Activated CD8-positive, alpha-beta memory T cell treated with anti-CD3 and anti-CD28 coated beads, Interleukin-2, amount 10 ng/mL, durations not matched to agents 7 days and 5 days (primary cell): ENCODE measurements at places on chromosomes 1 and 21. TPM values are rescaled to one million over a fixed set of nuclear protein-coding genes. Genes with fewer than 3 reads are reported as not detected.

Gene MAB21L3
- total RNA-seq = not detected

DNA sequence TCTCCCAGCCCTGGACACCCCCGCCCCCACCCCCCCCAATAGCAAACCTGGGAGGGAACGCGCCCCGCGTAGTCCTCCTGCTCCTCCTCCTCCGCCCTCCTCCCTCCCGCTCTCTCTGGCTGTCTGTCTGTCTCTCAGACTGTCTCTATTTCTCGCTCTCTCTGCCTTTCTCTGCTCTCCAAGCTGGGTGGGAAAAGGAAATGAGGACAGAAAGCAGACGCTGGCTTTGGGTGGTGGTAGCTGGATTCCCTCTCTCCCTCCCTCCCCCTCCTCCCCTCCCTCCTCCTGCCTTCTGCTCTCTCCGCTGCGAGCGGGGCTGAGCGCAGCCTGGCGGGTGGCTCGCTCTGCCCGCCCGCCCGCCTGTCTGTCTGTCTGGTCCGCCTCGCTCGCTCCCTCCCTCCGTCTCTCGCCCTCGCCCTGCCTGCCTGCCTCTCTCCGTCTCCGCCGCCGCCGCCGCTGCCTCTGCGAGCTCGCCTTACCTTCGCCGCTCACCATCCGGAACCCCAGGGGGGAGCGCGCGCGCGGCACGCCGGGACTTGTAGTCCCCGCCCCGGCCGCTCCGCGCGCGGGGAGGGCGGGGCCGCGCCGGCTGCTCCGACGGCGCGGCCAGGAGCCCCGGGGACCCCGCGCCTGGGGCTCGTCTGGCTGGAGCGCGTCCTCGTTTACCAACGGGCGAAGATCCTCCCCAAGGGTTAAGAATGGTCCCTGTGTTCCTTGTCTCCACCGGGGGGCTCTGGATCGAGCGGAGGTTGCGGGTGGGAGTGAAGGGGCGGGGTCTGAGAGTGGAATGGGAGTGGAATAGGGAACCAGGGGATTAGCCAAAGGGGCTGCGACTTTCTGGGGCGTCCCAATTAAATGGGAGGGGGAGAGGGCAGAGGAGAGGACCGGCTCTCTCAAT, at the start of gene AHDC1:
TSS of gene AHDC1 (minus strand) at position 464 of the 898 bp plus-strand sequence. CDS start 52,029 bp downstream, outside the sequence.
- DNase-seq = peak; percentile 93

DNA sequence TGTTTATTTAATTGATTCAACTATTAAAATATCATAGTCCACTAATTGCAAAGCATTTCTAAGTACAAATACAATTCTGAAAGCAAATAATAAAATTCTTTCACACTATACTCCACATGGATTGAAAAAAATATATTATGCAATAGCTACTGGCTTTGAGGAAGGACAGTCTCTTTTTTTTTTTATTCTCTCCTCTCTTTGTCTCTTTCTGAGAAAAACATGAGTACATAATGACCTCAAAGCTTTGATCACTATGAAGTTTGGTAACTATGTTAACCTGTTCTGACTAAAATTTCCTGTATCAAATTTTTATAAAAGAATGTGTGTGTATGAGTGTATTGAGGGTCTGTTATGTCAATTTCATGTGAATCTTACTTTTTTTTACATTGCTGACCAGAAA, 96.2 kb downstream of the RGS2 start:
- no peak for DNase-seq

DNA sequence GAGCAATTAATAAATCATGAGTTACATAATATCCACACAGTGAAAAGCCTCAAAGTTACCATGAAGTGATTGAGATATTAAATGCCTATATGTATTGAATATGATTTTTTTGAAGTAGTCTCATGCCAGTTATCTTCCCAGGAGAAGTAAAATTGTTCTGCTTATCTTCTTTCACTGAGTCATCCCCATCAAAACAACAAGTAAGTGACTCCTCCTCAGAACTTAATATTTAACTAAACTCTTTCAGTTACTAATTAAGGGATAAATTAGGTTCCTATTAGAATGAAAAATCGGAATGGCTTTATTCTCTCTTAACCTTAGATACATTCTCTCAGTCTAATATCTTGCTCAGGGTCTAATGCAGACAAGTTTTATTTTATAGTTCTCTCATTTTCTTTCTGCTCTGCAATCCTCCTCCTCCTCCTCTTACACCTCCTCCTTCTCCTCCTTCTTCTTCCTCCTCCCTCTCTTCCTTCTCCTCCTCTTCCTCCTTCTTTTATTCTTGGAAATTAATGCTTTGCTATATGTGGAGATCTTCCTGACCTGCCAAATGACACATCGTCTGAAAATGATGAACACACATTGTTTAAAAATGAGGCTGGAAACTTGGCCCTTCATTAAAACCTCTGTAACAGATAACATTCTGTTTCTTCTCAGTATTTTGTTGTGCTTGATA, 110.9 kb downstream of the RUNX1 start:
- DNase-seq = no peak

DNA sequence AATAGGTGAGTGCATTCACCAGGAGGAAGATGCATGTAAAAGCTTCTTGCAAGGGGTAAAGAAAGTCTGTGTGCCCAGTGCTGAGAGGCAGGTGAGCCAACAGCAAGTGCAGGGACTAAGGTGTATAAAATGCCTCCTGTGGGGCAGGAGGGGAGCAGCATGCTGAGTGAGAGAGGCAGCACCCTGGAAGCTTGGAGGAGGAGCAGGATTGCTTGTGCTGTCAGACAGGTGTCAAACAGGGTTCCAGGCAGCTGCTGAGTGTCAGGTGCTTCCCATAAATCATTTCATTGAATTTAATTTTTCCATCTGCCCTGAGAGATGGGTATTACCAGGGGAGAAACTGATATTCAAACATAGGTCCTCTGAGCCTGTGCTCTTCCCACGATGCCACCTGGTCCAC, 13.9 kb downstream of the BSND start:
- DNase-seq = no peak

Gene PDE9A
- 6.8 TPM for total RNA-seq

Gene CTTNBP2NL
- 7.0 TPM for total RNA-seq

DNA sequence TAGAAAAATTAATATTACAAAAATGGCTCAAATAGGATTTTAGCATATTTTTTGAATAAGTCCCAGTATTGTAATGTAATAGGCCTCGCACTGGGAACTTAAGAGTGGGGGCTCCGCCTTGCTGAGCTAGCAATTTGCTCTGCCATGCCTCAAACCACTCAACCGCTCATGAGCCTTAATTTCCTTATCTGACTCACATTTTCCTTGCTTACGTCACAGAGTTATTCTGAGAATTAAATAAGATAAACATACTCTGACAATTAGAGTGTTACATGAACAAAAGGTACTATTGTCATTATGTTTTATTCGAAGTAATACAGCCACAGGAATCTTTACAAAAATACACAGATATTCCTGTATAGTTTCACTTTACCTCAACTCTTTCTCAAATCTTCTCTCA, 108.1 kb downstream of the SLC44A5 start:
- no peak for DNase-seq

Gene CFAP107
- not detected for total RNA-seq

GRCh38 chr1:210315529-210315928, 13.2 kb upstream of the HHAT start:
- DNase-seq = no peak

DNA sequence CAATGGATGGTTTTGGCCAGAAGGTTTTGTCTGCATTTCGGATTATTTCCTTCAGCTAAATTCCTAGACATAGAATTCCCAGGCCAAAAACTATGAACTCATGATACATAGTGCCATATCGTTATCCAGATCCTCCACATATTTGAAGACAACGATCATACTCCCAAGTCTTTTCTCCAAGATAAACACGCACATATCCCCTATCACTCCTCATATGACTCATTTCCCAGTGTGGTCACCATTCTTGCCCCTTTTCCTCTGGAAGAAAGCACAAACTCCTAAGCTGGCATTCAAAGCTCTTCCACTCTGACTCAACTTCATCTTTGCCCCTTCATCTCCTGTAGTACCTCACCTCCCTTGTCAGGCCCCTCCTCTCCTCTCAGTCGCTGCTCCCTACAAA, 277.6 kb downstream of the PLPP3 start:
- no peak for DNase-seq

Gene NFASC
- 0.23 TPM for total RNA-seq

Gene SPRR2B
- total RNA-seq = not detected

DNA sequence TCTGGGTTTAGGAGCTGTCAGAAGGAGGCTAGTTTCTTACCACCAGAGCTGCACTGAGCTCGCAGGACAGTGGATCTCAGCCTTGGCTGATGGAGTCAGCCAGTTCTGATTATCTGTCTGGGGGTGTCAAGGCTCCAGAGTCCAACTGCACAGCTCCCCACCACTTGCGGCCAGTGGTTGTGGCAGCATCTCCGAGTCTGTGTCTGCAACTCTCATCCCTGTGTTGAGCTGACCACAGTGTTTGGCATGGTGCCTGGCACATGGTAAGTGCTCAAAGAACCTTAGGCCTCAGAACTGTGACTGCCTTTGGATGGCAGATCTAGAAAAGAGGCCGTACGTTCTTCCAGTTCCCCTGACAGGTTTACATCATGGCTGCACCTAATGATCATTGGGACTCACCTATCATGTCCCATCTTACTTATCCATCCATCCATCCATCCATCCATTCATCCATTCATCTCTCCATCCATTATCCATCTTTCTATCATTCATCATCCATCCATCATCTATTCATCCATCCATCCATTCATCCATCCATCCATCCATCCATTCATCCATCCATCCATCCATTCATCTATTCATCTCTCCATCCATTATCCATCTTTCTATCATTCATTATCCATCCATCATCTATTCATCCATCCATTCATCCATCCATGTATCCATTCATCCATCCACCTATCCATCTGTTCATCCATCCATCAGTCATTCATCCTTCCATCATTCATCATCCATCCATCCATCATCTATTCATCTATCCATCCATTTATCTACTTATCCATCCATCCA, 114.5 kb downstream of the CRYAA start:
- no peak for DNase-seq

- no peak for DNase-seq
Observed at GRCh38 chr1:229768232-229768631, 142.2 kb downstream of the URB2 start.

- no peak for DNase-seq
Observed at GRCh38 chr1:170703591-170703990, 39.7 kb downstream of the PRRX1 start.

Gene CFAP126
- not detected for total RNA-seq

GRCh38 chr1:193417945-193418744, 231.7 kb upstream of the B3GALT2 start:
- DNase-seq = no peak

GRCh38 chr1:35886577-35887431, 3.8 kb downstream of the AGO1 start:
- no peak for DNase-seq

DNA sequence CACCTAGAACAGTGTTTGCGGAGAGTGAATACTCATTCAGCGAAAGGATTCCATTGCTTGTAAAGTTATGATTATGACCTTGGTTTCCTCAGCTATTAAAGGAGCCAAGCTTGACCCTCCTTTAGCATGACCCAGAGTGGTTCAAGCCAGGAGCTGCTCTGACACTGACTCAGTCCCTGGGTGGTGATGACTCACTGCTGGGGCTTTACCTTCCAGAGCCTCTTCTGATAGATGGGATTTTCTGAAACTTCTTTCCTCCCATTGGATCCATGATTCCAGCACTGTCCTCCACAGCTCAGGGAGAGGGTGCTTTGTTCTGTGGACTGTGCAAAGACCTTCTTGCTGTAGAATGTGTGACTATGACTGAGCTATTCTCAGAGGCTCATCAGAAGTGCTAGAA, 77.4 kb downstream of the S1PR1 start:
- DNase-seq = no peak

DNA sequence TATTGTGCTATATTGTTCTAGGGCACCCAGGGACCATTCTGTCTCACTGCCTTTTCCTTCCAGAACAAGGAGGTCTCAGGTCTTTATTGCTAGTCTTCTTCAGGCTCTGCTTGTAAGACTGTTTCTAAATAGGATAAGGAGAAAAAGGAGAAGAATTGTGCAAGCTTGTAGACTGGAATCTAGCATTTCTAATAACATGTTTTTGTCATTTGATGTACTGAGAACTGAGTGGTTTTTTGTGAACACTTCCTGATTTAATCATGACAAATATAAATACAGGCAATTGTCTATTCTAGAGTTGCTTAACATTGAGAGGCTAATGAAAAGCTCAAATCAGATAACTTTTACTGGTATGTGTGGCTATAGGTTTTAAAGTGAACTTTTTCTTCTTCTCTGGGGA, 77.6 kb downstream of the CLIC4 start:
- DNase-seq = no peak

Gene C1orf105
- not detected for total RNA-seq

Gene DIO1
- total RNA-seq = not detected

GRCh38 chr1:172276120-172276818, 144.2 kb upstream of the C1orf105 start:
- no peak for DNase-seq

Gene OR2T29
- not detected for total RNA-seq

- DNase-seq = no peak
Observed at GRCh38 chr21:38438462-38438893, 59.8 kb downstream of the ERG start.

Gene PCAT6
- 0.94 TPM for total RNA-seq

Gene ZNF648
- not detected for total RNA-seq

DNA sequence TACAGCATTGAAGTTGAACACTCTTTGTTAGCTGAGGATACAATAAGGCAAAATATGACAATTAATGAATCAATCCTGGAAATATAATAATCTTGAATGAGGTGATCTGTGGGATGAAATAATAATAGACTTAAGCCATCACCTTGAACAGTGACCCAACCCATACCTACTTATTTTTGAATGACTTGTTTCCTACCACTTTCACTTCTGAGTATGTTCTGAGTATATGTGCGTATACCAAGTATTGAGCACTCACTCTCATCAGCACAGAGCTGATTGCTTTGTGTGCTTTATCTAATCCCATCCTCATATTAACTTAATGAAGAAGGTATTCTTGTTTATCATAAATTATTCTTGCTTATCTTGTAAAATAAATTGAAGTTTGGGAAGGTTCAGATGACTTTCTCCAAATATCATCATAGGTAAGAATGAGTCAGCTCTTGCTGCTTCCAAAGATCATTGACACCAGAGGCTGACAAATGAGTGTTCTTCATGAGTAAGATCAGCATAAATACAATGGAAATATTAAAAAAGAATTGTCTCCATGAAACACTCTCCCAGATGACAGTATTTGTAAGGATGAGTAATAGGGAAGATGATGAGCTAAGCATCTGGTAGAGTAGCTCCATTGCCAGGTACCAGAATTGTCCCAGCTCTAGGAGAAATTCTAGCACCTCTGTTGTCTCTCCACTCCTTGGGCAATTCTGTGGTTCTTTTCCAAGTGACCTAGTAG, 198.1 kb upstream of the KIAA0040 start:
- no peak for DNase-seq

GRCh38 chr21:29155118-29155932, 24.9 kb downstream of the MAP3K7CL start:
- DNase-seq = no peak

Gene ZDHHC18
- 53.1 TPM for total RNA-seq
